ENCODE measurements at places on chromosomes 5 and 9. TPM values are rescaled to one million over a fixed set of nuclear protein-coding genes. Genes with fewer than 3 reads are reported as not detected.

LARP1 gene
- 219 TPM for total RNA-seq

ROPN1L gene
- 0.38 TPM for total RNA-seq

MARCOL gene
- not detected for total RNA-seq

ADRB2 gene
- 0.11 TPM for total RNA-seq
